ENCODE measurements at places on chromosomes 1 and 21.

GRCh38 chr1:178959543-178960460 is 65.9 kb upstream of the FAM20B start:
- DNase-seq, result no peak

DNA sequence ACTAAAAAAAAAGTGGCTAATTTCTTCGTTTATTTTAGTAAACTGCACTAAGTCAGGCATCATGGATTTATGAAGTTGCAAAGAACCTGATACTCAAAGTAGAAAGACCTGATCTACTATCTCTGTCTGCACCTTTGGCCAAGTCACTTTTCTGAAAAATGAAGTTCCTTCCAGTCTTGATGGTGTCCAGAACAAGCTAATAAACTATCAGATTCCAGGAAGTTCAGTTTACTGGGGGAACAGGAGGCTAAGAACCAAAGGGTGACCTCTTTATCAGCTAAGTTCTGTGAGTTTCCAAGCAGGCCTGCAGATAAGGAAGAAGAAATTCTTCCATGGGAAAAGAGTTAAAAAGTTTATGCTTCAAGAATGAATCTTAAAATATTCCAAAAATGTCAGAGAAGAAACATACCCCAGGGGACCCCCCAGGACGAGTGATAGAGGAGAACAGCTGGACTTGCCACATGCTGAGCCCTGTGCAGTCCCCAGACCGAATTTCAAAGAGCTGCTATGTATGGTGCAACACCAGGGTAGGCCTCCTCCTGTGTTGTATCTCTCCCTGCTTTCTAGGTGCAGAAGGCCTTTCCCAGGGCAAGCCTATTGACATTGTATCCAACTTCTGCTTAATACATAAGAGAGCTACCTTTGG is 72.8 kb upstream of the FGGY start:
- no peak for DNase-seq

DNA sequence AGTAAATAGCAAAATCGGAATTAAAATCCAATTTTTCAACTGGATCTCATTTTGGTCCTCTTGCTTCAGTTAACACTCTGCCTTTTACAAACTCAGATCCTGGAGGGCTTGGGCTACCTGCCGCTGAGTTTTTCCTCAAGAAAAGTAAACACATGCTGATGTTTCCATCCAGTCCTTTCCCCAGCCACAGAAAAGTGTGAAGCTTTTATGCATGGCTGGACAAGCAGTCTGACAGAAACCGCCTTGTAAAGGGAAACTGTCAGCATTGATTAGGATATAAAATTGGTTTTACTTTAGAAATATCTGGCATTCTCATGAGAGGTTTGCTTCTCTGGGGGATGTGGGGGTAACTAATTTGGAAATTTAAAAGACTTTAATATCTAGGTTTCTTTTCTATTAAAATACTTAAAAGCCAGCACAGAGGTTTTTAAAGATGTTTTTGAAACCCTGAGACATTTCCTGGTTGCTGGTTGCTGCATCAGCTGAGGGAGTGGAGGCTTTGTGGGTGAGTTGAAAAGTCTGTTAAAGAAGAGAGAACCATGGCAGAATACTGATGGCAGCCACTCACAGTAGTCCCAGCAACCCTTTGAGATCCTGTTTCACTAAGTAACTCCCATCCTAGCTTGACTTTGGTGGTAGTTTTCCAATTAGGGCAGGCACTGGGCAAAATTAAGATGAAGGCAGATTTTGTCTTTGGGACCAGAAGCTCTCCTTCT is 238.3 kb downstream of the PAPPA2 start:
- DNase-seq, result no peak

GRCh38 chr1:42801832-42802473 is 15.0 kb upstream of the ERMAP start:
- no peak for DNase-seq

GRCh38 chr1:186291271-186291670 is 83.8 kb downstream of the TPR start:
- DNase-seq, result no peak

DNA sequence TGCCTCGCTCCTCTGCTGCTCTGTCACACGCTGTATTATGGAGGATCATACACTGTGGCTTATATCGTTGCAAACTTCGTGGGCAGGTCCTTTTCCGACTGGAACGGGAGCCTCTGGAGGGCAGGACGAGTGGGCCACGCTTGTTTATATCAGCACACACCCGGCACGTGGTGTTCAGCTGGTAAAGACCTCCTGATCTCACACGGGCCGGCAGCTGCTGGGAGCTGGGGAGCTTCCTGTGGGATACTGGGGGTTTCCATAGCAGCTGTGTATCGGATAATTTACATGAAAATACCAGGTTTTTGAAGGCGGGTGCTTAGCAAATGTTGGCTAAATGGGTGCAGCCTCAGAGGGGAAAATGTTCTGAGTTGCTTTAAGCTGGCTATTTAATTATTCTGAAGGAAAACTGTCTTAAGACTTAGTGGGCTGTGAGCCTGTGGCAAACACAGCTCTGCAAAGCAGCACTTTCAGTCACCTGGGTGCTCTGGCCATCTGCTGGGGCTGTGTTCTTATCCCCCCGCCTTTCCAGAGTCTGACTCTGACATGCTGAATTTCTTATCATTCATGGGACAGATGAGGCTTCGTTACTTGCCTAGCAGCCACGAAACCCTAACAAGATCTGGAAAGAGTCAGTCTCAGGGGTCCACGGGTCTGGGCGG is 103.6 kb upstream of the GCLM start:
- DNase-seq, result no peak

All from CD4-positive, CD25-positive, alpha-beta regulatory T cell (primary cell).